ENCODE measurements at places on chromosomes 12 and 14.

DNA sequence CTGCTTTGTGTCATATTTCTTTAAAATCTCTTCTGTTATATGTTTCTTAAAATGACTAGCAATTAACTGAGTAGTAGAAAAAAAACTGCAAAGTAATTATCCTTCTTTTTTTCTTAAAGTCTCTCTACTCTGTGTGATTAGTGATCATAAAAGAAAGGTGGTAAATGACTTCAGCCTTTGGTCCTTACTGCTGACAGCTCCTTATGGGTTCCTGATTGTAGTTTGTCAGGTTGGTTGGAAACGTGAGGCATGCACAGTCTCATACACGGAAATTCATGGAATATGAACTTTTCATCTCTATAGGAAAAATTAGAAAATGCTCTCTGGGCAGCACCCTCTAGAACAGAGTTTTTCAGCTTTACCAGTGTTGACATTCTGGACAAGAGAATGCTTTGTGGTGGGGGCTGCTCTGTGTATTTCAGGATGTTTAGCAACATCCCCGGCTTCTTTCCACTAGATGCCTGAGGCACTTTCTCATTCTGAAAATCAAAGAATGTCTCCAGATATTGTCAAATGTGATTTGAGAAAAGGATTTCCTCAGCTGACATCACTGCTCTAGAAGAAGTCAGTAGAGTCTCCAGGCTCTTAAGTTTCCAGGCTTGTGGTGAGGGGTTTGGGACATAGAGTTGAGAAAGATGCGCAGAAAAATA, 121.0 kb downstream of the PIK3C2G start:
- DNase-seq: no peak

- no peak for DNase-seq
Observed at GRCh38 chr12:116245189-116245588, 32.3 kb downstream of the MED13L start.

DNA sequence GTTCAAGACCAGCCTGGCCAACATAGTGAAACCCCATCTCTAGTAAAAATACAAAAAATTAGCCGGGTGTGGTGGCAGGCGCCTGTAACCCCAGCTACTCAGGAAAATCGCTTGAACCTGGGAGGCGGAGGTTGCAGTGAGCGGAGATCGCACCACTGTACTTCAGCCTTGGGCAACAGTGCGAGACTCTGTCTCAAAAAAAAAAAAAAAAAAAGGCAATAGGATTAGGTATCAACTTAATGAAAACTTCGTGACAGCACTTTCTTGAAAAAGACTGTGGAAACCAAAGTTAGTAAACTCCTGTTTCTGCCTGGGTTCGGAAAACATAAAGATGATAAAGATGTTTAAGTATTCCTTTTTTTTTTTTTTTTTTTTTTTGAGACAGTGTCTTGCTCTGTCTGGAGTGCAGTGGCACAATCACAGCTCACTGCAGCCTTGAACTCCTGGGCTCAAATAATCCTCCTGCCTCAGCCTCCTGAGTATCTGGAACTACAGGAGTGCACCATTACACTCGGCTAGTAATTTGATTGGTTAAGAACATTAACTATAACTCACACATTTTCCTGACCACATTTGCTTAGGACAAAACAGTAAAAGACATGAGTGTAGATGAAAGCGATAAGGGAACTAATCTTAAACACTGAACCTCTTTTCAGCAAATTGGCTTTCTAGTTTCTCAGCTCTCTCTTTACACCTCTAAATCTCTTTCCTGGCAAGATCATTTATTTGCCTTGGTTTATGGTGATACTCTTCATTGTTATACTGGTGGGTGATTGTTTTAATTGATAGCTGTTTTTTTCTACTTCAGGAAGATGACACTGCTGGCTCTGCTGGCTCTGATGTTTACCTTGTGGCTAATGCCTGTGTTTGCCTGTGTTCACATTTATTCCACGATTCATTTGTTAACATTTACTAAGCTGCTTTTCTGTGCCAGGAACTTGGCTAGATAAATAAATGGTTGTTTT, 15.8 kb downstream of the HIF1A start:
- DNase-seq: no peak

GRCh38 chr12:29414368-29414767, 33.4 kb upstream of the ERGIC2 start:
- DNase-seq: peak; percentile 18

- DNase-seq: no peak
Observed at GRCh38 chr12:56304872-56305590, 4.9 kb upstream of the CS start.

- DNase-seq: no peak
Observed at GRCh38 chr12:130288691-130289090, 49.0 kb upstream of the PIWIL1 start.

DNA sequence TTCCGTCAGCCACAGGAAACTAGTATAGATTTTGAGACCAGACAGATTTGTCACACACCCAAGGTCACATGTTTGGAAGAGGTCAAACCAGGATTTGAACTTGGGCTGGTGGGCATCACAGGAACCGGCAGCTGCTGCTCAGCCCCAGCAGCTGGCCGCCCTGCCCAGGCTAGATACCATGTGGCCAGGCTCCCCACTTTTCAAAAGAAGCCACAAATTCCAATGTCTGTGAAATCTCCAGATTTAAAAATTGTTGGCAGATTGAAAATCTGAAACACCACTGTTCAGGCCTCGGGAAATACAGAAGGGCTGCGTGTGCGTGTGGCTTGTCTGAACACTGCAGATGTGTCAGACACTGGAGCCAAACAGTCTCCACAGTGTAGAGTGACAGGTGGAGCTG, 30.4 kb downstream of the MMAB start:
- no peak for DNase-seq

- DNase-seq: no peak
Observed at GRCh38 chr12:64027311-64027710, 182.8 kb downstream of the SRGAP1 start.

DNA sequence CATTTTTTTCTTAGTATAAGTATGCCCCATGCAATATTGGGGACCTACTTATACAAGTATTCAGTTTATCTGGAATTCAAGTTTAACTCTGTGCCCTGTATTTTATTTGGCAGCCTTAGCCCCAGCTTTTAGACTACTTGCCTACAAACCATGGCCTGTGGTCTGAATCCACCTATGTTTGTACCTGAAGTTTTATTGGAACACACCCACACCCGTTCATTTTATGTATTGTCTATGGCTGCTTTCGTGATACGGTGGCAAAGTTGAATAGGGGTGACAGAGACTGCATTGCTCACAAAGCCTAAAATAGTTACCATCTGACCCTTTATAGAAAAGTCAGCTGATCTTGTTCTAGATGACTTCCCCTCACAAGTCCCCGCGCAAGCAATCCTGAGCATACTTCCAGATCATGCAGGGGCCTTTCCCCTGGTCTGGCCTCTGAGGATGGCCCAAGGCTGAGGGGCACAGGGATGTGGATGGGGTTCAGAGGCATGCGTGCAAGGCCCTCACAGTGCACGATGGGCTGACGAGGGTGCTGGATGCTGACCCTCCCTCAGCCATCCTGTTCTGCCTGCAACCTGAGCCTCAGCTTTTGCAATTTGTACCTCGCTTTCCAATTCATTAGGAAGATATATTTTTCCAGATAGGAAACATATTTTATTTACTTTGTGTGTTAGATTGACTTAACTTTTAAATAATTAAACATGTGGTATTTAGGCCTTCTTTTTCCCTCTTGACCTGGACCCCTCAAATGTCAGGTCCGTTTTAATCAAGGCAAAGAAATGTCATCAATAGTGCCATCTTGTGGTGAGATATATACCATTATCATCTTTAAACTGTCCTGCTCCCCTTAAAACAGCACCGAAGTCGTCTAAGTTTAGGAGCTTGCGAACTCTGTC, 527.3 kb upstream of the CCDC196 start:
- DNase-seq: peak; percentile 36

DNA sequence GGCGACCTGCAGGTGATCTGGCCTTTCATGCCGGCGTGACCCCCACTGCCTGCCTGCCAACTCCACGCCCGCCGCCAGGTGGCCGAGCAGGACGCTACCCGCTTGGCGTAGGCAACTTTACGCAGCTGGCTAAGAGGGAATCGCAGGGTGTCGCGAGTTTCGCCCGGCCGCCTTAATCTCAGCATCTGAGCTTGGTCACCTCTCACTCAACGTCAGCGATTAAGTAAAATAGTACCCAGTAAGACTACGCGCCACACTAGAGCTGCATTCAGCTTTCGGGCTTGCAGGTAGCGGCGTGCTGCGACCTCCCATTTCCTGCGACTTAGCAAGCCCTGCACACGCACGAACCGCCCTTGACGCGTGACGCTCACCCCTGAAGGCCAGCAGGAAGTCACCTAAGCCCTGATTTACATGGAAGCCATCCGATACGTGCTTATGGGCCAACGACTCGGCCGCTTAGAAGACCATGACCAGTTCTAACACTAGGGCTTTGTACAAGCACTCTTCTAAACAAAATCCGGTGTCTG, 33.2 kb downstream of the WBP11 start:
- DNase-seq: peak; percentile 72

- DNase-seq: no peak
Observed at GRCh38 chr12:68821357-68822188, 13.6 kb downstream of the MDM2 start.
